Kidney epithelial cell (primary cell): ENCODE measurements at places on chromosomes 11 and 22.
A peak's percentile ranks its signal among the peaks of the same experiment; 100 is the strongest.

DNA sequence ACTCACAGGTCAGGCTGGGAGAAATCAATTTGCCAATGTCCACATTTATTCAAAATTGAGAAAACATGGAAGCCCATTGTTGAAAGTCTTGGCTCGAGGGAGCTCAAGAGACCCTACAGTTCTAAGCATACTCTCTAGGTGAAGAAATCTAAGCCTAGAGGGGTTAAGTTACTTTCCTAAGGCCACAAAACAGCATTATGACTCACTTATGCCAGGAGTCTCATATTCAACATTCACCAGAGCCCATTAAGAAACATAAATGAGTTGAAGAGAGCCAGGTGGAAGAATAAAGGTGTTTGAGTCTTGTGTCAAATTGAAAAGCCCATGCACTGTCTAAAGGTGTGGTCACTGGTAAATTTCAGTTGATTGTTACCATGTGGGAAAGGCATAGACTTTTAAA, 108.1 kb downstream of the INSC start:
- no peak for DNase-seq

GRCh38 chr22:27309697-27310096, 491.9 kb downstream of the MN1 start:
- DNase-seq = no peak

DNA sequence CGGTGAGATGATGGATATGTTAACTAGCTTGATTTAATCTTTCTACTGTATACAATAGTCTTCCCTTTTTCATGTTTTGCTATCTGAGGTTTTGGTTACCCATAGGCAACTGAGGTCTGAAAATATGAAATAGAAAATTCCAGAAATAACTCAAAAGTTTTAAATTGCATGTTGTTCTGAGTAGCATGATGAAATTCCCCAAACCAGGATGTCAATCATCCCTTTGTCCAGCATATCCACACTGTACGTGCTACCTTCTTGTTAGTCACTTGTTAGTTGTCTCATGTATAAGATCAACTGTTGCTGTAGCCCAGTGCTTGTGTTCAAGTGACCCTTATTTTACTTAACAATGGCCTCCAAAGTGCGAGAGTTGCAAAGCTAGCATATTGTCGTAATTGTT, 21.2 kb upstream of the OR10W1 start:
- DNase-seq = no peak

DNA sequence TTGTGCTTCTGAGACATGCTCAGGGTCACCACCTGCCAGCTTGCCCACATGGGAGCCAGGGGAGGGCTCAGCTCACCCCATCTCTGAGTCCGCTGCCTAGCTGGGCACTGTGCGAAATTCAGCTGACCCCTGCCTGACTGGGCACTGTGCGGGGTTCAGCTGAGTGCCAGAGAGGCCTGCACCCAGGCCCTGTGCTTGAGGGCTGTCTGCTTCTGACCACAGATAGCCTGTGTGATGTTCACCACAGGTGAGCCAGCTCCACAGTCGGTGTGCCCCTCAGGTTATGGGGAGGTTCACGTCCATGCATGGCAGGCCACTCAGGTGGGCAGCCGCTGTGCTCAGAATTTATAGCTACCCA, 84.5 kb upstream of the SUSD2 start:
- no peak for DNase-seq

GRCh38 chr11:111101881-111102280, 143.6 kb upstream of the POU2AF2 start:
- no peak for DNase-seq

- DNase-seq = no peak
Measured at GRCh38 chr22:48315439-48316256, 1512.0 kb downstream of the BRD1 start.

GRCh38 chr11:121199516-121199915, 93.1 kb upstream of the SC5D start:
- DNase-seq = no peak

DNA sequence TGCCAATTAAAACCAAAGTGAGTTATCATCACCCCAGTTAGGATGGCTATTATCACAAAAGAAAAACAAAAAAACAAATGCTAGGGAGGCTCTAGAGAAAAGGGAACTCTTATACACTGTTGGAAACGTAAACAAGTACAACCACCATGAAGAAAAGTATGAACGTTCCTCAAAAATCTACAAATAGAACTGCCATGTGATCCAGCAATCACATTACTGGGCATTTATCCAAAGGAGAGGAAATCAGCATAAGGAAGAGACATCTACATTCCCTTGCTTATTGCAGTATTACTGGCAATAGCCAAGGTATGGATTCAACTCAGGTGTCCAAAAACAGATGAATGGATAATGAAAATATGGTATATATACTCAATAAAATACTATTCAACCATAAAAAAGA, 1145.1 kb downstream of the LRRC4C start:
- DNase-seq = no peak

DNA sequence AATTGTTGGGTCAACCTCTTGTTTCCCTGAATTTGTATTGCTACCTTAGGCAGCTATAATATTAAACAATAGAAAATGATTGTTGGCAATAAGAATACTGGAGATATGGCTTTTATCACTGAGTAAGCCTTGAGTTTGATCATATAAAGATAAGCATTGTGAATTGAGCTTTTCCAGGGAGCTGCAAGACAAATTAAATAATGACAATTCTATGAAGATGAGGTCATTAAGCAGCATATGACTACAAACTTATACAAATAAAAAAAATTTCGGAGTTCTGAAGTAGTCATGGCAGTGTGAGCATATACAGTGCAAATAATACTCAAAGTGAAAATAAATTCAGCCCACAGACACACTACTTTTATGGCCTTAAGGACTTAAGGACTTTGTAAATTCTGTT, 161.1 kb upstream of the ANO5 start:
- no peak for DNase-seq

DNA sequence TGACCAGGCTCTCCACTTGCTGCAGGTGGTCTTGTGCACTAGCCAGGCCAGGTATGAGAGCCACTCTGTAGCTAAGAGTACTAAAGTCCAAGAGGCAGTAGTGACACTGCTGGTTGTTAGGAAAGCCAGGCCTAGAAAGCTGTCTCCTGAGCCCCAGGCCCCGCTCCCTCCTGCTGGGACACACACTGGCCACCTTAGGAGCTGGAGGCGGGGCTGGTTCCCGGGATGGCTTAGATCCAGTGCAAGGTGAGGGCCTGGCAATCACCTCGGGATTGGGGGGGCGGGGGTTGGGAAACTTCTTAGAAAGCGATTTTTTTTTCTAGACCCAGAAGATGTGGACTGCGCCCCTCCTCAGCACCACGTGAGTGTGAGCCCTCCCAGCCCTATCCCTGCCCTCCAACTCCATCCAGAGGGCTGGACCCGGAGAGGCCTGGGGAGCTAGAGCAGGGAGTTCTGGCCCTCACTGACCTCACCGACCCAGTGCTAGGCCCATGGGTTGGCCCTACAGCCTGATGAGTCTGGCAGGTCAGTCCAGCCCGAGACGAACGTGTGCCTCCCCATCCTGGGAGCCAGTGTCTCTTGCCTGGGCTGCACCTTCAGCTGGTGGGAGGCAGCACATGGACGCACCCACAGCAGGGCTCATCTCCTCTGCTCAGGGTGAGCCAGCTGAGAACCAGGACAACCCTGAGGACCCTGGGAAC, 18.1 kb downstream of the SLC37A2 start:
- DNase-seq = no peak

GRCh38 chr11:31805629-31806185, 5.4 kb downstream of the PAX6 start:
- DNase-seq = no peak

GRCh38 chr11:27158456-27159334, 118.1 kb downstream of the BBOX1 start:
- DNase-seq = peak; percentile 29

DNA sequence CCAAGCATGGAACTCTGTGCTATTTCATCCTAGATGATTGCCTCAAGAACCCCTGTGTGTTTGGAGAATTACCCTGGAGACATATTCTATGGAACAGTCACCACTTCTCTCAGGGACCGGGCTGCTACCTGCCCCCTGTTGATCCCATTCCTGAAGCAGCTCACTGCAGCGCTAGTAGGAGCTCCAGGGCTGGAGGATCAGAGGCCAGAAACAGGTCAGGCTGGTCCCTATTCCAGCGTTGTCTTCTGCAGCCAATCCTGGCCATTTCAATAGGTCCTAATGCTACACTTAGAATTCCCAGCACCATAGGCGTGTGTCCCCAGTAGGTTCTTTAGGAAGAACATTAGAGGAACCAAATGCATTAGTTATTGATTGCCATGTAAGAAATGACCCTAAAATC, 48.9 kb downstream of the BTG4 start:
- DNase-seq = no peak

GRCh38 chr22:38086942-38087341, 3.0 kb upstream of the SLC16A8 start:
- DNase-seq = no peak

DNA sequence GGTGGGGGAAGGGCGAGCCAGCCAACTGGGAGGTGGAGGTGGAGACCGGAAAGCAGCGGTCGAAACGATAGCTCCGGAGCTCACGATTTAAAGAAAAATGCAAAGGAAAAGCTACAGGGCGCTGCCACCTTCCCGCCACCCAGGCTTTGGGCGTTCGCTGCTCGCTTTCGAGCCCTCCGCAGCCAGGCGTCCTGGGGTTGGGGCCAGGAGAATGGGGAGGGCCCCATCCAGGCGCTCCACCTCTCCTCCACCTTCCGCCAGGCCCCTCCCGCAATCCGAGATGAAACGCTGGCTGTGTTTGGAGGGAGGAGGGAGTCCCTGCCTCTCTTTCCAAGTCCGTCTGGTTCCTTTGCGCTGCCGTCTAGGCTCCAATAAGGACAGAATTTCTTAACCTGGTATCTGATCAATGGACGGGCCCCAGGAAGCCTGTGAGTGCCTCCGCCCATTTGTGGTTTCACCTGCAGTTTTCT, 483 bp upstream of the ABTB2 start:
- DNase-seq = no peak

GRCh38 chr11:43644621-43645299, 35.8 kb upstream of the HSD17B12 start:
- no peak for DNase-seq

DNA sequence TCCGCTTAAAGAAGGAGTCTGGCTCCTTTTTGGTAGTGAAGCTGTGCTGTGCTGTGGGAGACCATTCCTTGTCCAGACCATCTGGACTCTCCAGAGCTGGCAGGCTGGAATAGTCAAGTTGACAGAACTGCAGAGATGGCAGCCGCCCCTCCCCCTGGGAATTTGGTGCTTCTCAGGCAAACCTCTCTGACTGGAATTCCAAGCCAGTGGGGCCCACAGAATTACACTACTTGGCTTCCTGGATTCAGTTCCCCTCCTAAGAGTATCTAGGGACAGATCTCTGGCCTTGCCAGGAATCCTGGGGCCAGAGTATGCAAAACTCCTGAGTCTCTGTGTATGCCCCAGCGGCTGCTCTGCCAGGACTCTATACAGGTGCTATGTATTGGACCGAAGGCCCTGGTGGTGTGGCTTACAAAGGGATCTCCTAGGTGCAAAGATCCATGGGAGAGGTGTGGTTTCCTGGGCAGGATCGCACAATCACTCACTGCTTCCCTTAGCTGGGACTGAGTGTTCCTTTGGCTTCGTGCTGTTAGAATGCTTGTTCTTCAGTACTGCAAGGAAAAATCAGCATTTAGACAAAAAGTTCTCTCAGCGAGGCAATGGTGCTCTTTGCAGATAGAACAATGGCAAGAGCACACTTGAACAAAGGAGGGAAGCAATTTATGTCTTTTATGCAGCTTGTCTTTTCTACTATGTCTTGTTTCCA, 86.8 kb downstream of the PRMT3 start:
- no peak for DNase-seq

- peak; percentile 90 for DNase-seq
Measured at GRCh38 chr11:12164061-12165014, 53.9 kb downstream of the MICAL2 start.

- no peak for DNase-seq
Measured at GRCh38 chr11:64384981-64385944, 26.3 kb downstream of the RPS6KA4 start.

- no peak for DNase-seq
Measured at GRCh38 chr11:12161137-12161536, 50.7 kb downstream of the MICAL2 start.

GRCh38 chr22:40651057-40651456, 14.5 kb upstream of the MRTFA start:
- no peak for DNase-seq

DNA sequence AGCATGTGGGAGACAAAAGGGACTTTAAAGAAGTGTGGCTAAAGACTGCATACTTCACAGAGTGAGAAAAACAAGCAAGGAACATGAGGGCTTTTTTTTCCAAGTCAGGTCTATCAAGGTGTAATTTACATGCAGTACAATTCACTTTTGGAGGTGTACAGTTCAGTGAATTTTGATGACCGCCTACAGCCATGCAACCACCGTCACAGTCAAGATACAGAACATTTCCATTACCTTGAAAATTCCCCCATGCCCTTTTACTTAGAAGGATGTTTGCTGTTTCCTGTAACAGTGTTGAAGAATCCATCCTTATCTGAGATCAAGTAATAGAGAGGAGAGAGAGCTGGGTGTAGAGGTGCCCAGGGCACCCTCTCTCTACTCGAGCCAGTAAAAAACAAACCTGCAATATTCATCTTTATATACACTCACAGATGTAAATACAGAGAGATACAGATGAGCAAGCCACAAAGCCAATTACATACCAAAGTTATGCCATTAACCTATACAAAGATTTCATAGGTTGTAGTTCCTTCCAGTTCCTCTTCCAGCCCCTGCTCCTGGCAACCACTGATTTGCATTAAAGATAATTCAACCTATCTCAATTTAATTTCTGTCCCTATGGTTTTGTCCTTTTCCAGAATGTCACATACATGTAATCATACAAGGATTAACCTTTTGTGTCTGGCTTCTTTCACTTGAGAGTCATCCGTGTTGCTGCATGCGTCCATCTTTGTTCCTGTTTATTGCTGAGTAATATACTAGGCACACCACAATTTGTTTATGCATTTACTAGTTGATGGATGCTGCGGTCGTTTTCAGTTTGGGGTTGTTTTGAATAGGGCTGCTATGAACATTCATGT, 35.0 kb upstream of the RASD2 start:
- DNase-seq = no peak

DNA sequence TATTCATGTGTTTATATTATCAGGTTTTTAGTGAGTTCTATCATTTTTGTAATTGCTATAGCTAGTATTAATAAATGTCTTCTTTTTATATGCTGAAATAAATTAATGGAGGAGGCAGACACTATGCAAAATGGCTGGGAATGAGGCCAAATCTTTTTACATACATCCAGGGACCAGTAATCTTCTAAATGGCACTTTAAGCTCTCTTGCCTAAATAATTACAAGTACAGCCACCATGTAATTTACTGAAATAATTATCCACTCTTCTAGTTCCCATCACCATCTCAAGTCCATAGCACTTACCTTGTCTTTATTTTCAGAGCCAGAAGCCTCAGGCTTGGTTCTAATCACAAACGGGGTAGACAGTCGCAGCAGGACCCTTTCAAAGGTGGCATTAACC, 79.1 kb downstream of the GUCY1A2 start:
- no peak for DNase-seq

GRCh38 chr22:22737590-22737989, 93.2 kb downstream of the GGTLC2 start:
- no peak for DNase-seq

- DNase-seq = no peak
Measured at GRCh38 chr22:17120711-17121232, 388 bp downstream of the TMEM121B start.

GRCh38 chr22:36743011-36743410, 32.9 kb downstream of the IFT27 start:
- no peak for DNase-seq
